ENCODE measurements at places on chromosomes 2 and 18. TPM values are rescaled to one million over a fixed set of nuclear protein-coding genes. Genes with fewer than 3 reads are reported as not detected.

UPP2 gene
- total RNA-seq: not detected

IL36G gene
- total RNA-seq: not detected

GALR1 gene
- not detected for total RNA-seq

EML6 gene
- 1.0 TPM for total RNA-seq

CYP27A1 gene
- total RNA-seq: 0.15 TPM

FKBP7 gene
- 9.9 TPM for total RNA-seq

REG1B gene
- total RNA-seq: not detected

SLC11A1 gene
- total RNA-seq: 0.08 TPM

MYO7B gene
- total RNA-seq: 0.16 TPM

STK36 gene
- total RNA-seq: 9.9 TPM
